NCI-H1092 treated with DMSO at 0.1 percent for 48 hours (cell line): ENCODE measurements at places on chromosomes 6 and 20.

DNA sequence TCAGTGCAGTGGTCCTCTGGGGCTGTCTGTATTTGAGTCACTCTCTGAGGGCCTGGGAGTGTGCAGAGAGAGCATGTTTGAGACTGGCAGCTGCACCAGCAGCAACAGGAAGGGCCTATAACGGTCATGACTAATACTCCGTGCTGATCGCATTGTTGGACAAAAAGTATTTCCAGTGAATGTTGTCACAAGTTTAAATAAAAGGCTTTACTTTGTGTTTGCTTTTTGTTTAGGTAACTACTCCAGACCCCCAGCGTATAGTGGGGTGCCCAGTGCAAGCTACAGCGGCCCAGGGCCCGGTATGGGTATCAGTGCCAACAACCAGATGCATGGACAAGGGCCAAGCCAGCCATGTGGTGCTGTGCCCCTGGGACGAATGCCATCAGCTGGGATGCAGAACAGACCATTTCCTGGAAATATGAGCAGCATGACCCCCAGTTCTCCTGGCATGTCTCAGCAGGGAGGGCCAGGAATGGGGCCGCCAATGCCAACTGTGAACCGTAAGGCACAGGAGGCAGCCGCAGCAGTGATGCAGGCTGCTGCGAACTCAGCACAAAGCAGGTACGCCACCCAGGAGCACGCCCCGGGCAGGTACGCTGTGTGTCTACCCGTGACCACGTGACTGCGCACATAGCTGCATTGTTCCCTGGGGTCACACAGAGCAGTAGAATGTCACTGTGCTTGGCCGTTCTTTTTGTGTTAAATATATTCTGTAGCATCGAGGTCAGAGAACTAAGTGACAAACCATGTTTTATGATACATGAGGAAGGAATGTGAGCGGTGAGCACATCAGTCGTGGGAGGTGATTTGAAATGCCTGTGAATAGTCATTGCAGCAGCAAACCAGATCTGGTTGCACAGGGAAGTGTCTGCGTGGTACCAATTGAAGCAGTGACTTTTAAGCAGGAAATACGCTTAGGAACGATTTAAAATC, 174.7 kb downstream of the TMEM242 start:
- DNase-seq, result peak; percentile 84

- DNase-seq, result no peak
These were observed 27.0 kb upstream of the SLC2A12 start for GRCh38 chr6:134079406-134079921.

- DNase-seq, result no peak
These were observed 139.0 kb downstream of the PRDM13 start for GRCh38 chr6:99745651-99746050.

DNA sequence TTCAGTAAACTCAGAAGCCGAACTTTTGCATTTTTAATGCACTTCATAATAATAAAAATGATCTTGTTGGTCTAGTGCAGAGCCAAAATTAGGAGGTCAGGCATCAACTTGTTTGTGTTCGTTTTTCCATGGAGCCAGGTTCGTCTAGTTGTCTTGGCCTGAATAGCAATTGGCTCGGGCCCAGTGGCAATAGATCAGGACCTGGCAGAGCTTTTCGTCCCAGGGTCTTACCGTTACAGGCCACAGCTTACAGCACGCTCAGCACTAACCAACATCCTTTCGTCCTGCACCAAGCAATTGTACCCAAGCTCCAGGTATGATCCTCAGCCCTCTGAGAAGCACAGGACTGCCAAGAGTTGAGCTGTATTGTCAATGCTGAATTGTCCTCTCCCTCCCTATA, 240.5 kb upstream of the PLN start:
- peak; percentile 39 for DNase-seq

GRCh38 chr20:48338717-48339116, 489.1 kb downstream of the PREX1 start:
- no peak for DNase-seq
